ENCODE measurements at places on chromosomes 16 and 17. TPM values are rescaled to one million over a fixed set of nuclear protein-coding genes. Genes with fewer than 3 reads are reported as not detected.

GRCh38 chr17:83183145-83183948 is 103.9 kb downstream of the METRNL start:
- no peak for DNase-seq

GRCh38 chr17:794876-795275 is 12.7 kb downstream of the MRM3 start:
- peak; percentile 82 for DNase-seq

DNA sequence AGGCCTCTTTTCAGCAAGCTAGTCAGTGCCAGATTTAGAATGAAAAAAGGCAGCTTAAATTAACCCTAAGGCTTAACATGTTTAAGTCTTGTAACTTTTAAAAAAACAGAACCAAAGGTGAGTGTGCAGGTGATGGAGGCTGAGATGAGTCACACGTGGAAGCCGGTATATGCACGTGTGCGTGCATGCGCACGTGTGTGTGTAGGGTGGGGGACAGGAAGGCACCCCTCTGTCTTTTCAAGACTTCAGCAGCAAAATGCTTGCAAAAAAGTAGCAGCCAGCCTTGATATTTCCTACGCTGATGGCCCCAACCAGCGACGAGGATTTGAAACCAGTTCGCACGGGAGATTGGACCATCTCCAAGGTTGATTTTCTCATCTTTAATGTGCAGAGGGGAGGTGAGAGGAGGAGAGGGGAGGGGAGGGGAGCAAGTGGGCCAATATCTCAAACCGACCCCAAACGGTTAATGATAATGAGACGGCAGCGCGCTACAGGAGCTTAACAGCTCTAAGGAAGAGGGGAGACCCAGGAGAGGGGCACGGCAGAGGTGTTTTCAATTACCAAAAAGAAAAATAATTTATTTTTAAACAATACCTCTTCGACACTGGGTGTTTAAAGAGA is 154.7 kb downstream of the ZNF423 start:
- DNase-seq: no peak

DNA sequence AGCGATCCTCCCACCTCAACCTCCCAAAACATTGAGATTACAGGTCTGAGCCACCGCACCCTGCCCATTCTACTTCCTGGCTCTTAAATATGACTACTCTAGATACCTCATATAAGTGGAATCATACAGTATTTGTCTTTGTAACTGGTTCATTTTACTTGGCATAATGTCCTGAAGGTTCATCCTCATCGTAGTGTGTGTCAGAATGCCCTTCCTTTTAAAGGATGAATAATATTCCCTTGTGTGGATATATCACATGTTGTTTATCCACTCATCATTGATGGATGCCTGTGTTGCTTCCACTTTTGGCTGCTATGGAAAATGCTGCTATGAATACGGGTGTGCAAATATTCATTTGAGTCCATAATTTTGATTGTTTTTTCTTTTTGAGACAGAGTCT is 5.7 kb upstream of the CETP start:
- no peak for DNase-seq

DNA sequence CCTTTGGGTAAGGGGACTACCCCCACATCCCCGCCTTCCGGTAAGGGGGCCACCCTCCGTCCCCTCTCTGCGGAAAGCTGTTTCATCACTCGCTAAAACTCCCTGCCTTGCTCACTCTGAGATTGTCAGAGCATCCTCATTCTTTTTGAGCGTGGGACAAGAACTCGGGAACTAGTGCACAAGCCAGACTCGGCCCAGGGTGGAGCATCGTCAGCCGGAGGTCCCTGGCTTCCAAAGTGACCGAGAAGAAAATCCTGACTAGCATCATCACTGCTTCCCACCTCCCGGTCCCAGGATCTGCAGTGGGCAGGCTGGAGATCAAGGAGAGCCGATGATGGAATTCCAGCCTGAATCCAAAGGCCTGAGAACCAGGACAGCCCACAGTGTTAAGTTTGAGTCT is 380.3 kb downstream of the SEC14L1 start:
- DNase-seq: no peak

Gene DRC7
- not detected for total RNA-seq

Gene KRT33A
- not detected for total RNA-seq

Gene ABCC12
- not detected for total RNA-seq

All from activated CD4-positive, alpha-beta T cell treated with anti-CD3 and anti-CD28 coated beads, Interleukin-2, amount 10 ng/mL, durations not matched to agents 24 days and 14 days (primary cell).